ENCODE measurements at places on chromosomes 2 and 18.

DNA sequence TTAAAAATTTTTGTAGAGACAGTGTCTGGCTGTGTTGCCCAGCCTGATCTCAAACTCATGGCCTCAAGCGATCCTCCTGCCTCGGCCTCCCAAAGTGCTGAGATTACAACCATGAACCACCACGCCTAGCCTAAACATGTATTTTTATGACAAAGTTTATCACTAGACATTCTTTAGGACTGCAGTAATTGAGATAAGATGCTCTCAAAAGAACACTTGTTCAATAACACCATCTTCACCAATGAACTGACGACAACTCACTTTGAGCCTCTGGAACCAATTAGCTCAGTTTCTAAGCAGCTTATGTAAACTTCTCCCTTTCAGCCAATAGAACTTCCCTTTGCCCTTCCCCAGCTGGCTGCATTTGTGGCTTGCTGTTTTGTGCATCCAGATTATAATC, 15.3 kb upstream of the PPP4R1 start:
- no peak for DNase-seq

DNA sequence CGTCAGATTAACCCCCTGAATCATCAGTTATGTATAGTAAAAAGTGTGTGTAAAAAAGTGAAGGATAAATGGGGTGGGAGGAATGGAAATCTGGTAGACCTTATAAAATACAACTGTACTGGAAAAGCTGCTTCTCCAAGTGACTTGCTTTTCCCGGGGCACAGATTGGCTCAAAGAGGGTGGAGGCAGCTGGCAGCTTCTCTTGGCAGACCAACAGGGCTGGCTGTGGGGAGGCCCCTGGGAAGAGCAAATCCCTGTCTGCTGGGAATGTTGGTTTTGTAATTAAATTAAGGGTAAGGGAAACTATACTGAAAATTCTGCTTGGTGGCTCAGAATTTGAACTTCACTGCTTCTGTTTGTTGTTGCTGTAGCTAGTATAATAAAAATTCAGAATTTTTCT, 154.2 kb upstream of the DLX2 start:
- DNase-seq: no peak

GRCh38 chr2:149093579-149093978, 55.1 kb downstream of the LYPD6B start:
- DNase-seq: no peak

DNA sequence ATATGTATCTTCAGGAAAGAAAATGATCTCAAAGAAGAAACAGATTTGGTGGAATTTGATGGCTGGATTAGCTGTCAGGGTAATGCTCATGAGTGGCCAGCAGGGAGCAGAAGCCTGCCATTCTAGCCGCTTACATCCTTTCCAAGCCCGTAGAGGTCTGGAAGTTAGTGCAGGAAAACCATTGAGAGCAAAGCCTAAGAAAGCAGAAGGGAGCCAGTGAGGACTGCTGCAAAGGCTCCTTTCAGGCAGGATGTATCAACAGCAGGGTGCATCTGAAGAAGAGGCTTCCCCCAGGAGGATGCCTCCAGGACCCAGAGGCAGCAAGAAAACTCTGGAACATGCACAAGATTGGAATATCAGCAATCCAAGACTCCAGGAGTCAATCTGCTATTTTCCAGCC, 22.9 kb upstream of the LBH start:
- no peak for DNase-seq

GRCh38 chr2:76763276-76763675, 758.9 kb downstream of the LRRTM4 start:
- no peak for DNase-seq

GRCh38 chr2:26448651-26449050, 29.3 kb downstream of the OTOF start:
- DNase-seq: no peak

DNA sequence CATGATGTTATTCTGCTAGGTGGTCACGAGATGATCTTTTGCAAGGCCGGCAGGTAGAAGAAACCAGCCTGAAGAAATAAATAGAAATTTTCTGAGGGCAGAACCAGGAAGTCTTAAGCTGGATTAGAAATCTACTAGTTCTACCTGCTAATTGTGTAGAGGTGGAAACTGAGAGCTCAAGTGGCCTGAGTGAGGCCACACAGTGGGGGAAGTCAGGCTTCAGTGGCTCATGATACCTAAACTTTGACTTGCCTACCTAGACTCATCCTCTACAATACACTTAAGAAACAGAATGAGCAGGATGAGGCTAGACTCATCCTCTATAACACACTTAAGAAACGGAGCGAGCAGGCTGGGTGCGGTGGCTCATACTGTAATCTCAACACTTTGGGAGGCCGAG, 134.9 kb upstream of the NDUFV2 start:
- DNase-seq: no peak

DNA sequence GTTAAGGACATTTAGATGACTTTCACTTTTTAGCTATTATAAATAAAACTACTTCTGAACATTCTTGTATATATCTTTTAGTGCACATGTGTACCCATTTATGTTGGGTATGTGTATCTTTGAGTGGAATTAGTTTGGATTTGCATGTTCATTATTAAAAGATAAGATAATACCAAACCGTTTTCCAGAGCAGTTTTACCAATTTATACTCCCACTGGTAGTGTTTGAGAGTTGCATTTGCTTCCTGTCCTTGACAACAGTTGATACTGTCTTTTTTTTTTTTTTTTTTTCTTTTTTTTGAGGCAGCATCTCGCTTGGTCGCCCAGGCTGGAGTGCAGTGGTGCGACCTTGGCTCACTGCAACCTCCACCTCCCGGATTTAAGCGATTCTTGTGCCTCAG, 23.3 kb downstream of the SLC30A6 start:
- DNase-seq: no peak

Measured in germinal center (tissue), 1 donor.